Amniotic stem cell (primary cell): ENCODE measurements at places on chromosomes 1 and 21.

DNA sequence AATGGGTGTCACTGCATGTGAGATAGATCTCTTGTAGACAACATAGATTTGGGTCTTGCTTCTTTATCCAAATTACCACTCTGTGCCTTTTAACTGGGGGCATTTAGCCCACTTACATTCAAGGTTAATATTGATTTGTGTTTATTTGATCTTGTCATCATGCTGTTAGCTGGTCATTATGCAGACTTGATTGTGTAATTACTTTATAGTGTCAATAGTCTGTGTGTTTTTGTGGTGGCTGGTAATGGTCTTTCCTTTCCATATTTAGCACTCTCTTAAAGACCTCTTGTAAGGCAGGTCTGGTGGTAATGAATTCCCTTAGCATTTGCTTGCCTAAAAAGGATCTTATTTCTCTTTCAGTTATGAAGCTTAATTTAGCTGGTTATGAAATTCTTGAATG is 29.6 kb downstream of the ZNF691 start:
- no peak for DNase-seq

- DNase-seq, result no peak
Measured at GRCh38 chr1:49436865-49437264, 586.9 kb downstream of the AGBL4 start.

DNA sequence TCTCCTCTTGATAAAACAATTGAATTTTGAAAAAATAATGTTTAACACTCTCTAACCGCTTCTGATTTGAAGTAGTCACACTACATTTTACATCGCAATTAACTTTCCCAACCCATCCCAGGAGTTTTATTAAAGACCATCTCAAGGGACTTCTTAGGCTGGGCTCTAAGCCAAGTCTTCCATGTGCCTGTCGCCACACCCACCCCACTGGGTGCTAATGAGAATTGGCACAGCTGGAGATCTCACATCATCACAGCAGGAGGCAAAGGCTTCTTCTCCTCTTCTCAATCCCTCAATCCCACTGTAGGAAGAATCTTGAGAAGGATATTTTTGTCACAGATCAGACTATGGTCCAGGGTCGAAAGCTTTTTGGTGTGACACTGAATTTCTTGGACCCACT is 328.9 kb downstream of the NUF2 start:
- DNase-seq, result no peak

DNA sequence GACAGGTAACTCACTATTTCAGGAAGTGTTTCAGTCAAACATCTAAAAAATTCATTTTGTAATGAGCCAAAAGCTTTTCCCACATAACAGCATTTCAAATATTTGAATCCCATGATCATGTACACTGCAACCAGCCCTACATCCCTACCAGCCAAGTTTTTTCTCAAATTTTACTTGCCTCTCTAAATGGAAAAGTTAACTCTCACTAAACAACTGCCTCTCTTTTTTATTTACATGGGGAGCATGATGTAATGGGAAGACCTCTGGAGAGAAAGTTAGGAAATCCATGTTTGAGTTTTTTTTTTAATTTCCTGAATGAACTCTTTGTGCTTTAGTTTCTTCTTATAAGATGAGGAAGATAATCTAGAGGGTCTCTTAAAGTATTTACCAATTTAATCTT is 70.5 kb downstream of the TTLL7 start:
- no peak for DNase-seq

DNA sequence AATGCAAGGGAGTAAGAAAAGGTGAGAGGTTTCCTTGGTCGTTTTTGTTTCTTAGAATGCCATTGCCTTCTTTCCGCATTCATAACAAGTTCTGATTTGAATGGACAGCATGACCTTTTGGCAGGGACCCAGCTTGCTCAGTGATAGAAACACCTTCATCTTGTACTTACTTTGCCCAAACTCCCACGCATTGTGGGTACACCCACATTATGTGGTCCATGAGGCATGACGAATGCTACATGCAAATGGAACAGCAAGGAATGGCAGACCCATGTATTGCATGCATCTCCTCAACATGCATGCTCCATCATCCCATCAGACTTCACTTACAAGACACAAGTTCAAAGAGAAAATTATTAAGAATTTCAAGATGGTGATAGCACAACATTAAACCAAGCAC is 102.8 kb downstream of the CDC7 start:
- no peak for DNase-seq

- DNase-seq, result no peak
Measured at GRCh38 chr1:233040494-233040893, 90.1 kb downstream of the NTPCR start.

DNA sequence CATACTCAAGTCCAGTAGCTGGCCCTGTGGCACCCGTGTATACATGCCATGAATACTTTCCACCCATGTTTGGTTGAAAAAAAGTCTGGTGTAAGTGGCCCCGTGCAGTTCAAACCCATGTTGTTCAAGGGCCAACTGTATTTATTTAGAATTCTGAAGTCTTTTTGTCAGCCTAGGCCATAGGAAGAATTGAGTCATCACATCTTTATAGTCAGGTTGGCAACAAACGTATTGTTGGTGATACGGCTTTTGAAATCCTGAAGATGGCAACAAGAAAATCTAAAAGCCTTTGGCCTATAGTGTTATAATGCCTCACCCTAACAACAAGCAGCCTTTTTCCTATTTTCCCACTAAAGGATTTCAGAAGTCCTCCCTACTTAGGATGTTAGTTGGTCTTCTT is 363.6 kb downstream of the PLPP3 start:
- DNase-seq, result no peak

GRCh38 chr1:109804660-109805059 is 40.9 kb upstream of the EPS8L3 start:
- DNase-seq, result no peak

- no peak for DNase-seq
Measured at GRCh38 chr21:46633566-46633965, 1.9 kb upstream of the PRMT2 start.

DNA sequence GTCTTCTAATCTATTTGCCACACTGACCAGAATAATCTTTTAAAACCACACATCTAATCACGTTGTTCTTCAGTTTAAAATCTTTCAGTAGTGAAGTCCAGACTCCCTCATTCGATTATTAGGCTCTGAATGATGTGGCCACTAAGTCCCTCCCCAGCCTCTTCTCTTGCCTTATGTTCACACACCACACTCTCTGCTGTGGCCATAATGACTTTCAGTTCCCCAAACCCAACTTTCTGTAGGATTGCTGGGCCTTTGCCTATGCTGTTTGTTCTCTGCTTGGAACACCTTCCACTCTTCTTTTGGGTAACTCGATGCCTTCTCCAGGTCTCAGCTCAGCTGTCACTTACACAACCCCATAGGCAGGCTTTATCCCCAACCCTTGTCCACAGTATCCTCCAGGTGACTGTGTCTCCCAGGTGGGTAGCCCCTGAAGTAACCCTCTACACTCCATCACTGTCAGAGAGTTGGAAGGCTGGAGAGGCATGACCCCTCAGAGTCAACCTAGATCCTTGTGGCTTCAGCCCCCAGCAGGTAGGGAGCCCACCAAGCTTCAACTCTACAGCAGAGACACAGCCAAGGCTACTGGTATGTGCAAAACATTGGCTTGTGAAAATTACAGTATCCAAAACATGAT is 8.4 kb upstream of the SLC37A1 start:
- no peak for DNase-seq

DNA sequence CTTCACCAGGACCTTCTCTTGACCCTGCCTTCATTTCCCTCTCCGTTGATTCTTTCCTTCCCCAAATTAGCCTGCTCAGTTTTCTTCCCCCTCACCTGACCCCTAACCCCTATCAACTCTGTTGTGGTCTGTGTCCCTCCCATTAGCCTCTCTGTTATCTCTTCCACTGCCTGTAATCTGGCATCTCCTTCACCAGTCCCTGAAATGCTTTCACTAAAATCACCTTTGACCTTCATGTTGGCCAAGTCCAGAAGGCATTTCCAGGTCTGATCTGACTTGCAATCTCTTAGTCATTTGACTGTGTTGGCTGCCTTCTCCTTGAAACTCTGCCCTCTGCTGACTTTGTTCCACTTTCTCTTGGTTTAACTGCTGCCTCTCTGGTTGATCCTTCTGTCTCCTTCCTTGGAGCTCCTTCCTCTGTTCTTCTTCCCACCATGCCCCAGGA is 28.2 kb downstream of the ATP8B2 start:
- peak; percentile 24 for DNase-seq

GRCh38 chr21:41747943-41748738 is 18.7 kb downstream of the RIPK4 start:
- DNase-seq, result no peak

DNA sequence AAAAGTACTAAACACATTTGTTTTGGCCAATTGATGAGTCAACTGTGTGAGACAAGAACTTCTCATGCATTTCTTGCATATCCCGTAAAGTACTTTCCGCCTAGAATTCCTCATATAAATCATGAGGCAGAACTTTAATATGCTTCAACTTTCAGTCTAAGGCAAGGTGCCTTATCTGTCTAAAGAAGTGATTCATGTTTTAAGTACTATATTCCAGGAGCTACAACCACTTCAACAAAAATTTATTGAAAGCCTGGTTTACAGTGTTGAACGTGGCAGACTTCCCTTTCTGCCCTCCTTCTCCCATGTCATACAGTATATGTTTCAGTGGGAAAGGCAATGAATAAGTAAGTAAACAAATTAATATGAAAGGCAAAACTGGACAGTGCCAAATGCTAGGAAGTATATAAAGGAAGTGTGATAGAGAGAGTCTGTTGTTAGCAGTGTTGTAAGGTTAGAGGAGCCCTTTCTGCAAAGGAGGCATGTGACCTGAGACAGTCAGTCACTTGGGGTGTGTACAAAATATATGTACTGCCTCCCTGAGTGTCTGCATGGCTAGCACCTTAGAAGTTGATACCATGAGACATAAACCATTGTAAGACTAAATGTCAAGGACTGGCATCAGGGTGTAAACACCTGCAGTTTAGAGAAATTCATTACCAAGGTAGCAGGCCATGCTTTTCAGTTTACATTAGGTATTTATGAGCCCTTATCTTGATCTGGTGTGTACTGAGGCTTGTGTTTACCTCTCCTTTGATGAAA is 362.2 kb downstream of the SRGAP2C start:
- DNase-seq, result no peak

- no peak for DNase-seq
Measured at GRCh38 chr1:41365772-41366454, 4.7 kb downstream of the FOXO6 start.

DNA sequence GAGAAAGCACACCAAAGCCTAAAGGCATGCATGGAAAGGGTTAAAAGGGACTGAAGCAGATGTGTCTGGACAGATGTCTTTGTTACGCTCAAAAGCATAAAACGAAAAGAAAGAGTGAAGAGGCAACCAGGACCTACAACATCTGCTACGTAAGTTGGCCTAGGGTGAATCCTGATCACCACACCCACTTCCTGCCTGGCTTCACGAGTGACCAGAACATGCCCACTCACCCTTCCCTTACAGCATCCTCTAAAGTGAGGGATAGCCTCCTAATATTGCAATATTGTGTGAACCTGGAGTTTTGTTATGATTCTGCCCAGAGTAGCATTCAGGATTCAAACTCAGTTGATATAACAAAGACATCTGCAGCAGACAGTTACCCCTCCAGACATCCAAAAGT is 10.6 kb upstream of the OLIG2 start:
- no peak for DNase-seq

DNA sequence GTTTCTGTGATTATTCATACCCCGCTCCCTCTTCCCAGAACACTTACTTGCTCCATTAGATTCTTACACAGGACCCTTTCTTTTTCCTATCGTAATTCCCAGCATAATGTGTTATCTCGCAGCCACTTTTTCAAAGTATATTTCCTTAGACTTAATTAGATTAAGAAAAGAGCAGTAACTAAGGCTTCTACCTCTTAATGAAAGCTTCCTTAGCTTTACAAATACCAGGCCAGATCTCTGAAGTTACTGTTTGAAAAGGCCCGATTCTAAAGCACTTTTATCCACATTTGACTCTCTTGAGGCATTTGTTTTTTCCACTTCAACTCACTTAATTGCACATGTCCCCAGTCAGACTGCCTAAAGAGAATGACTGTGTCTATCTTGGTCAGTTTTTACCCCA is 1264.3 kb upstream of the ADGRL2 start:
- DNase-seq, result no peak

DNA sequence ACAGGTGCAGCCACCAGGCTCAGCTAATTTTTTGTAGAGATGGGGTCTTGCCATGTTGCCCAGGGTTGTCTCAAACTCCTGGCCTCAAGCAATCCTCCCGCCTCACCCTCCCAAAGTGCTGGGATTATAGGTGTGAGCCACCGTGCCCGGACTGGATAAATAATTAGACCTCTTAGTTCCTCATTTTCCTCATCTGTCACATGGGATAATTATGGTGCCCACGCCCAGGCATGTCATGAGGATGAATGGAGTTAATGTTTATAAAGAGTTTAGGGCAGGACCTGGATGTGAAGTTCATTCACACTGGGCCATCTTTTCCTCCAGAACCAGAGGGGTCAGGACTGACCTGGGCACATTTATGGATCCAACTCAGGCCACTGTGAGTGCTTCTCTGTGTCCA is 23.7 kb downstream of the PADI3 start:
- DNase-seq, result no peak

- no peak for DNase-seq
Measured at GRCh38 chr1:225882694-225883615, 775 bp upstream of the TMEM63A start.

GRCh38 chr1:158833264-158833663 is 2.1 kb downstream of the MNDA start:
- DNase-seq, result no peak

GRCh38 chr1:55352811-55353180 is 137.6 kb upstream of the USP24 start:
- no peak for DNase-seq

GRCh38 chr1:53653200-53653575 is 85.8 kb downstream of the GLIS1 start:
- DNase-seq, result no peak

- DNase-seq, result no peak
Measured at GRCh38 chr1:91751275-91751674, 134.7 kb downstream of the TGFBR3 start.

GRCh38 chr1:178039891-178040290 is 54.0 kb upstream of the RASAL2 start:
- no peak for DNase-seq

GRCh38 chr1:185495898-185496297 is 178.9 kb upstream of the IVNS1ABP start:
- DNase-seq, result no peak

DNA sequence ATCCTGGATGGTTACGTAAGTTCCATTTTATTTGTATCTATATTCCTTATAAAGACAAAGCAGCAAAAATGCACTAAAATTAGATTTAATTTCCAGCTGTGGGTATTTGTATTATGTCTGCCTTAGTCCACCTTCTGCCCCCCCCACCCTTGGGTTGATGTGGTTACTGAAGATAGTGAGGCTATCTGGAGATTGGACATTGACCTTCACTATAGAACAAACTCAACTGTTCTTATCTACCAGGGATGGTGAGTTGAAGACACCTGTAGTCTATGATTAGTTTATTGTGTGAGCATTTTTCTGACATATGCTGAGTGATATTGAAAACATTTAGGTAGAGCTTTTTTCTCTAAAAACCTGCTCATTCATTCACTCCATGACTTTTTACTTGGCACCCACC is 122.2 kb downstream of the NFIA start:
- no peak for DNase-seq

DNA sequence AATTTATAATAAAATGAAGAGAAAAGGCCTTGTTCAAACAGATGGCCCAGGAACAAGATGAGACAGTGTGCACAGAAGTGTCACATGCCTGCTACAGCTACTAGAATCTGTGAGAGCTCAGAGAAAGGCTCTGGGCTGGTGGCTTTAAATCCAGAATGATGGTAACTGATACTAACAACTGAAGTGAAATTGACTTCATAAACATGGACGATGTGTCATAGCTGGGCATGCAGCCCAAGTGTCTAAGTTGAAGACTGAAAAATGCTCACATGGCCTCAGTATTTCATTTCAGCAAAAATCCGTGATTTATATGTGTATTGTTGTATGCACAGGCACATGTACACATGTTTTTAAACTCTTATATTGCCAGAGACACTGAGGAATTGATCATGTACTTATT is 208.3 kb upstream of the RUNX1 start:
- DNase-seq, result peak; percentile 82
